PC-3 (cell line): ENCODE measurements at places on chromosomes 5 and 9.

GRCh38 chr5:1570975-1571374, 47.2 kb upstream of the LPCAT1 start:
- peak; percentile 22 for DNase-seq

DNA sequence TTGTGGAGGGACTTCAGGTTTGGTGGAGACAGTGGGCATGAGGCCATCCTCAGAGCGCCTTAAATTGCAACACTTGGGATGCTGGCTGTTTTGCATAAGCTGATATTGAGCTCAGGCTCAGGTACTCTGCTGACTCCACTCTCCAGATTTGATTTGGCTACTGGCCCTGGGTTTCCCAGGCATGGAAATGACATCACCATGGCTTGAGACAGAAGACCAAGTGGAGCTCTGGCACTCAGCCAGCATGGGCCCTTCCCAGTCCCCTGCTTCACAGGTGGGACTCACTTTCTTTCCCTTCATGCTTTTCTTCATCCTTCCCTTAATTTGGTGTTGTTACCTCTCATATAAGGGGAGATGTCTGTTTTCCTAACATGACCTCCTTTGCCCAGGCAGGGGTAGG, 72.0 kb upstream of the IL12B start:
- no peak for DNase-seq

- no peak for DNase-seq
These were observed 56.3 kb downstream of the ST8SIA4 start for GRCh38 chr5:100846772-100847171.

GRCh38 chr5:174376726-174377373, 331.3 kb downstream of the NSG2 start:
- DNase-seq, result no peak

DNA sequence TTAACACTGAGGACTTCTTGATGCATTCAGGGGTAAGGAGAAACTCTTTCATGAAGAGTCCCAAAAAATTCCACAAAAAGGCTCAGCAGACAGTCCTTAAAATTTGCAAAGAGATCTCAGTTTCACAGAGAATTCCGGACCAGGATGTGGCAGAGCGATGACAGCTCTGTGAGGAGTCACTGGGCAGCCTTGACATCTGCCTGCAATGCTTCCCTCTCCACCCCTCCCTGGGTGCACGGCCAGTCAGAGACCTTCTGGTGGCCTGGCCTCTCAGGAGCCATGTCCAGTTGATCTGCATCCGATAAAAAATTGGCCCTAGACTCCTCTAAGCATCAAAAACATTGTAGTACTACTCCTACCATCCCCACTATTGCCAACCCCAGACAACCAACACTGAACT, 76.8 kb downstream of the MACROH2A1 start:
- DNase-seq, result no peak

GRCh38 chr5:83595217-83595616, 123.7 kb downstream of the VCAN start:
- peak; percentile 25 for DNase-seq

DNA sequence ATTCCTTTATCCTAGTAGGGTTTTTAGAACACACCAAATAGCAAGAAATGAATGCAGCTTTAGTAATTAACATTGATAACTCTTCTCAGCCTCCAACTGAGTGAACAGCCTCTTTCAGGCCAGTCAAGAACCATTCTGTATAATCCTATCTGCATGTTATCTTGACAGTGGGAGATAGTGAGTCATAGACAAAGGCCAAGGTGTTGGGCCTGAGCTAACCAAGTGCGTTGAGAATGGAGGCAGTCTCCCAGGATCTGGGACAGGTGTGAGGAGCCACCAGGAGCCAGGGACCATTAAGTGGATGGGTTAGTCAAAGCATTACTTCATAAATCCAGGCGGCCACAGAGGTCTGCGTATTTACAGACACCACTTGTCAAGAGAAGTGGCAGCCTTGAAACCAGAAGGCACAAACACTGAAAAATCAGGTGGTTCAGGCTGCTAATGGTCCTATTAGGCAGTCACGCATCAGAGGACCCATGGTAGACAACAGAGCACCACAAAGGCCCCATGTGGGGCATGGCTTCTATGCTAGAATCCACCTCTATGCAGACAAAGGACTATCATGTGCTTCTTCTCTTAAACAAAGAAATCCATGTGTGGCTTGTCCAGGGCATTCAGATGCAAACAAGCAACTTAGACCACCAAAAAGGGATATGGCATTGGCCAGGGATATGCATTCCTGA, 409.7 kb upstream of the PIK3R1 start:
- DNase-seq, result no peak

GRCh38 chr5:138616508-138616907, 41.3 kb upstream of the HSPA9 start:
- no peak for DNase-seq

DNA sequence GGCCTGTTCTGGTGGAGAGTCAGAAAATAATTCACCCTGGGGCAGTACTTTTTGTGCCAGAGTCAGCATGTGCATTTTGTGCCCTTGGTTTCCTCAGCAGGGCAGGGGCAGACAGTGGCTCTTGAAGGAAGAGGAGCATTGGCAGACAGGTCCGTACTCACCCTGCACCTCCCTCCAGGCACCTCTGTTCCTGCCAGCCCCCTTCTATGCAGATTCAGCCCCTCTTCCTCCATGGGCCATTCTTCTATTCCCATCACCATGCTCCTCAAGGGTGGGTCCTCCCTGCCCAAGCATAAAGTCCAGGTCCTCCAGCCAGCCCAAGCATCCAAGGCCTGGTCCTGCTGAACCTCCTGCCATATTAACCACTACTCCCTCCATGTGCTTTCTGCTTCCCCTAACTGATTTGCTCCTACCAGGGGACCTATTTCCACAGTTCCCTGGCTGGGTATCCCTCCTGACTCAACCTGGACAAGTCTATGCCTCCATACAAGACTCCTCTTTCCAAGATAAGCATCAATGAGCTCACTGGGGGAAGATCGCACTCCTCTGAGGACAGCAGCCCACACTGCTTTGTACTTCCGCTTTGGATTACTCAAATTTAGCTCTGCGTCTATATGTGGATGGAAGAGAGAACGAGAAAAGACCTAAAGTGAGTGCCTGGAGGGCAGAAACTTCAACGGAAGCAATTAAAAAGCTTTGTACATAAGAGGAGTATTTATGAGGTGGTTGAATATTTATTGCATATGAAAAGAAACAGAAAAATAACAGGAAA, 9.3 kb upstream of the ACSL6 start:
- DNase-seq, result peak; percentile 41

GRCh38 chr5:621341-621761, 9.2 kb downstream of the CEP72 start:
- no peak for DNase-seq

- DNase-seq, result no peak
These were observed 72.8 kb upstream of the SGCD start for GRCh38 chr5:156254196-156254595.

DNA sequence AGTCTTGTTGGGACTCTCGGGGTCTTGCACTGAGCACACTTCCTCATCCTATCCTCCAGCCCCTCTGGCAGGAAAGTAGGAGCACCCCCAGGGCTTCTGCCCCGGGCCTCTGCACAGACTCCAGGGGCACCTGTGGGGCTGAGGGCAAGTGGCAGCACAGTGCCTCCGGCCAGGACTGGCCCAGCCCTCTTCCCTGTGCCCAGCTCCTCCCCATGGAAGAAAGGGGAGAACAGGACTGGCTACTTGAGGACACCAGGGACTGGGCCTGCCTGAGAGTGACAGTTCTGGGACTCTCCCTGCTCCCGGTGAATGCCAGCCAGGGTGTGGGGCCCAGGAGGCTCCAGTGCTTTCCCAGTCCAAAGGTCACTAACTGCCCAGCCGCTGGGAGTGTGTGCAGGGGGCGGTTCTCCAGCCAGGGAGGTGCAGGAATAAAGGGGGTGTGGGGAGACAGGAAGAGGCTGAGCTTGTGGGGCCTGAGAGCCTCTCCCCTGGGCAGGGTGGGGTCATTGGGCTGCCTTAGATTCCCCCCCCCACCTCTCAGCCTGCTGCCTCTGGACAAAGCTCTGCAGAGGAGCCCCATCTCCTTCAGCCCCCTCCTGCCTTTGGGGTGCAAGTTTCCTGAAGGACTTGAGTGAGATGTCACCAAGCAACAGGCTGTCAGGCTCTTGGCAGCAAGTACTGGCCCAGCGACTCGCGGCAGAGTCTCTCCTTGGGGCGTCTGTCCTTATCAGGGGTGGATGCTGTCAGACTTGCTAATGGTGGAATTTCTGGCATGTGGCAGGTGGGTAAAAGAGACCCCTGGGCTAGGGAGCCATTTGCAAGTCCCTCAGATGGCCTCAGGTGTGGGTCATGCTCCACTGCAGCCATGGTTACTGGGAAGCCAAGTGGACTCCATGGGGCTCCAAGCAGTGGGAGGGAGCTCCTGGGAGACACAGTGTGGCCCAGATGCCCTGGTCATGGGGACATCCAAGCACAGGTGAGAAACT, 19.1 kb upstream of the JADE2 start:
- DNase-seq, result peak; percentile 86

- DNase-seq, result no peak
These were observed 278.9 kb downstream of the GADD45G start for GRCh38 chr9:89883401-89884341.

GRCh38 chr9:38347946-38348345, 44.6 kb upstream of the ALDH1B1 start:
- no peak for DNase-seq

DNA sequence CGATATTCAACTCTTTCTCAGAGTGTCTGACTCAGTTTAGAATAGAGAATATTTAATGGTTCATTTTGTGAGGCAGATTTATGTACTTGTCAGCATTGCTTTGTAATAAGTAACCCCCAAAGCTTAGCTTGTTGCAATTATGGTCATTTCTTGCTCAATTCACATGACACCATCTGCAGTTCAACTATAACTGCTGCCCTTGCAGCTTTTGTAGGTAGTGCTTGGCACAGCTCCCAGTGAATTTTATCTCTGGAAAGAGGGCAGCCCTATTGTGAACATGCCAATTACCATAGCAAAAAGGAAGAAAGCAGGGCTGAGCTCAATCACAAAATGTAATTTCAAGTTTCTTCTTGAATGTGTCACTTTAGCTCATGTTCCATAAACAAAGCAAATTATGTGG, 1587.7 kb upstream of the ACO1 start:
- no peak for DNase-seq

- DNase-seq, result no peak
These were observed 1.8 kb downstream of the SQSTM1 start for GRCh38 chr5:179822444-179822990.

DNA sequence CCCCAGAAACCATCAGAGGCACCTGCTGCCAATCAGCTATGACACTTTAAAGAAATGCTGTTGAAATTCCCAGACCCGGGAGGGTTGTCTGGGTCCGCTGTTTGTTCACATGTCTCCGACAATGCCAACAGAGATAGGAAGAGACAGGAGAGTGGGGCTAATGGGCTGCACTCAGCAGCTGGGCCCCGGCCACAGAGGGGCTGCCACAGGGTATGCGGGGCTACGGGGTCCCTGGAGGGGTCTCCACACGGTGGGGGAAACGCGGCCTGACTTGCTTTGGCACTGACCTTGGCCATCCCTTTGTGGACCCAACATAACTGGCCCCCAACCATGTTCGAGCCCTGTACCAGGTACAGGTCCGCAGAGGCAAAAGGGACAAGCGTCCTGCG, 121.0 kb upstream of the PPP1R26 start:
- no peak for DNase-seq

- DNase-seq, result no peak
These were observed 779.3 kb upstream of the WWC1 start for GRCh38 chr5:167512111-167512510.

DNA sequence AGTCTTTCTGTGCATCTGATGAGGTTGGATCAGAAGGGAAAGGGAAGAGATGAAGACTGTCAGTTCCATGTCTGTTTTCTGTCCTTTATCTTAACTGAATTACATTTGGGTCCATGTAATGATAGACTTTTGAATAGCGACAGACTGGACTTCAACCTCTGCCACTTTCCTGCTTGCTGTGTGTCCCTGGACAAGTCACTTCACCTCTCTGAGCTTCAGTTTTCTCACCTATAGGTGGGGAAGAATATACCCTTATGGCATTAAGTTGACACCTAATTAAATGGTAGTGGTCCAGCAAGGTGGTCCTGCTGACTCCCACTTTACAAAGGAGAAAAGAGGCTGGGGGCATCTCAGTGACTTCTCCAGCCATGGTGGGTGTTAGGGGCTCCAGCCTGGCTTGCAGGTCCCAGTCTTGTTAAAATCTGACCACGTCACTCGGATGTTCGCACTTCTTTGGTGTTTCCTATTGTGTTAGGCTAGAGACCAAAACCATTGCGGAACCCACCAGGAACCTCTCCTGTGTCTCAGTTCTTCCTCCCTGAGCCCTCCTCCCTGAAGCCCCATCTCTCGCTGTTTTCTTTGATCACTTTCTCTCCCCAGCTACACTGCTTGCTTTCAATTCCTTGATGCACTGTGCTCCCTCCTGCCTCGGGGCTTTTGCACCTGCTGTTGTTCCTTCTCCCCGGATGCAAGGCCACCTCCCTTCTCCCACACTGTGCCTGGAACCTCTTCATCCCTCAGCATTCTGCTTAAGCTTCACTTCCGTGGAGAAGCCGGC, 256.5 kb downstream of the NSG2 start:
- DNase-seq, result no peak

DNA sequence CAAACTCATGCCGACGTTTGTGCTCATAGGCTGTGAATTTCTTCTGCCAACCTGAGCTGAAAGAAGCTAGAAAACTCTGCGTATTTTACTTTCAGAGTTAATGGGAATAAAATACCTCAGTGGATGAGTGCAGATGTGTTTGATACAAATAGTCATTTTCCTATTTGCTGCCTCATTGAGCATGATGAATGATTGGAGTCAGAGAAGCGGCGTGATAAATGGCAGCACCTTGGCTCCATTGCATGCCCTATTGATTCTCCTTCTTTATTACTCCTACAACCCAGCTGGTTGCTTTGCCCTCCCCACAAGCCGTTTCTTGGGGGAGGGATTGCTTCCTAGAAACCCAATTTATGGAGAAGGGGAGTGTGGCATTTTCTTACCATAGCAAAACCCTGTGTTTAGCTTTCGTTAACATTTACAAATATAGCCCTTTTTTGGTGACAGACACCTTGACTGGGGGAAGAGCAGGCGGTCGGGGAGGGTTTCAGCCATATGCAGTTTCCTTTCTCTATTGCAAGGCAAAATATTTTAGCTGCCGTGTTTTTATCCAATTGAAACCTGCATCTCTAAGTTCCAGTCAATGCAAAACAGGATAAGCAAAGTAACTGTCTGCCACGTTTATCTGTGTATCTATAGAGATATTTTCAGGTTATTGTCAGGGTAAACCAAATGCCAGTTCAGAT, 93.1 kb upstream of the TBCA start:
- DNase-seq, result no peak
